Effector CD4-positive, alpha-beta T cell (primary cell): ENCODE measurements at places on chromosomes 12 and 14.

DNA sequence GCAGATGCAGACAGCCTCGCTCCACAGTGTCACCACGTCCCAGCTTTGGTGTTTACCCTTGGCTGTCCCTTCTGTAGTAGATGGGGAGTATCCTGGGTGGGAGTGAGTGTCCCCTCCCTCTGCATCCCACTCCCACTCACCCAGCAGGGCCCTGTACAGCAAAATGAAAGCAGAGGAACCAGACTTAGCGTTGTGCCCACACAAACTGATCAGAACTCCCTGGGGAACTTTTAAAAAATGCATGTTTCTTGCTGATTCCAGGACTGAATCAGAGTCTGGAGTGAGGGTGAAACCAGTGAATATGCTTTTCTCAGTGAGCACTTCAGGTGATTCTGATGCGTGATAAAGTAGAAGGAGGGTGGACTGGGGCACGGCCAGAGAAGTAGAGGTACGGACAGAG, 2.9 kb downstream of the ACVRL1 start:
- DNase-seq = no peak

DNA sequence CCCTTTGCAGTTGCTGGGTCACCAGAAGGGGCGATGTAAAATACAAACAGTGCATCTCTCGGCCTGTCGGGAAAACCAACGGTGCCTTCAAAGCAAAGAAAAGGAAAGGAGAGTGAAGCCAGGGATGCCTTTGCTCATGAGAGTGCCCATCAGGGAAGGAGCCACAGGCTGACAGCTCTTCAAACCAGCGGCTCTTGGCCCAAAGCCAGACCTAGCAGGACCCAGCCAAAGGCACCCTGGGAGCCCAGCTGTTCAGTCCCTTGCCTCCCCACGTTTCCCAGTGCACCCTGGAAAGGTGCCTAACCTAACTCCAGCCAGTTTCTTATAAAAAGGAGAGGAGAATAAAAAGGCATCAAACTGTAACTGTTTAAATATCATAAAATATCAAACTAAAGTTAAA, 29.2 kb downstream of the PRMT8 start:
- no peak for DNase-seq

- DNase-seq = no peak
Measured at GRCh38 chr14:104290756-104291122, 152.4 kb downstream of the KIF26A start.

- DNase-seq = no peak
Measured at GRCh38 chr14:83017296-83017695, 1483.6 kb upstream of the SEL1L start.

- no peak for DNase-seq
Measured at GRCh38 chr14:23578560-23579310, at the start of gene JPH4. Gene JPH4 (minus strand): TSS chr14:23578790. CDS start chr14:23577453, 1,337 bp downstream.

GRCh38 chr12:104738331-104738730, 219.8 kb downstream of the SLC41A2 start:
- no peak for DNase-seq
